Thyroid gland (tissue), 4 donors: ENCODE measurements at places on chromosomes 12 and 14. TPM values are rescaled to one million over a fixed set of nuclear protein-coding genes. Genes with fewer than 3 reads are reported as not detected.

SLC7A8 gene
- total RNA-seq = 44.2 TPM

DNA sequence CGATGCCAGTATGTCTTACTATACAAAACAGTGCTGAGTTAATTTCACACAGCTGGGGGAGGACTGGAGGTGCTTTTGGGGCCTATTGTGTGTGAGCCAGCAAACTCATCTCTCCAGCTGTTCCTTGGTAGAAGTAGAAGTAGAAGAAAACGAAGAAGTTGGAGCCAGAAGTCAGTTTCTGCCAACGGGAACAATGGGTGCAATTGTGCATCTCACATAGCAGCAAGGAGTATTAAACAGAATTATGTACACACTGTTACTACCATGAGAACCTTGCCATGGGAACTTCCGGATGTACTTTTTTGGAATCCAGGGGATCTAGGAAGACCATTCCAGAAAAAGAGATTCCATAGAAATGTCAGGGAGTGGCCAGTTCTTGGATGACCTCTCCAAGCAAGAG, 88.6 kb downstream of the VCPKMT start:
- no peak overlapping the region for H3K4me3 ChIP-seq
- no peaks in the 10 kb centered on the region for H3K36me3 ChIP-seq
- H3K27ac ChIP-seq = no peak overlapping the region
- no peaks in the 10 kb centered on the region for H3K4me1 ChIP-seq
- DNase-seq = no peak

DNA sequence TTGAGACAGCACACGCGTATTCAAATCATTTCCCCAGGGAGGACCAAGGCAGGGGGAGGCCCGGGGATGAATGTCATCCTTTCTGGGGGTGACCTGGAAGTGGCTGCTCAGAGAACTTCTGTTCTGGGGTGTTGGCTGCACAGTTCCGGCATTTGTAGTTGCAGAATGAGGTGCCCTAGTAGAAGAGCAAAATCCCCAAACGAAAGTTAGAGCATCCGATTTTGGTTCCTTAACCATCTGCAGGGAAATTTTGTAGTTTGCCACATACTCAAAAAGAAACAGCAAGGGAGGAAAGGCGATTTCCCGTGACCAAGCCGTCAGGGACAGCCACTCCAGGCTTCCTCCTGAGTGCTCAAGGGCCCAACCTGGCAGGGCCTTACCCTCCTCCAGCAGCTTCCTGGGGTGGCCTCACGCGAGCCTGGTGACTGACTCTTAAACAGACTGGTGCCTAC, 13.0 kb upstream of the TRAF3 start:
- no peaks in the 10 kb centered on the region for H3K27me3 ChIP-seq
- no peaks in the 10 kb centered on the region for H3K36me3 ChIP-seq
- DNase-seq = peak; percentile 86
- no peak overlapping the region for H3K4me3 ChIP-seq
- no peak overlapping the region for H3K27ac ChIP-seq

- no peak overlapping the region for H3K27ac ChIP-seq
- no peaks in the 10 kb centered on the region for H3K36me3 ChIP-seq
- H3K4me3 ChIP-seq = no peak overlapping the region
- no peaks in the 10 kb centered on the region for H3K27me3 ChIP-seq
- H3K4me1 ChIP-seq = no peaks in the 10 kb centered on the region
These were observed 166.7 kb downstream of the TMTC3 start for GRCh38 chr12:88308825-88309224.

PCED1B gene
- 1.5 TPM for total RNA-seq

WDHD1 gene
- 1.6 TPM for total RNA-seq

- no peaks in the 10 kb centered on the region for H3K36me3 ChIP-seq
- H3K27ac ChIP-seq = no peak overlapping the region
- H3K27me3 ChIP-seq = no peaks in the 10 kb centered on the region
- no peak for DNase-seq
- H3K4me1 ChIP-seq = no peaks in the 10 kb centered on the region
These were observed 960.9 kb upstream of the FBXO33 start for GRCh38 chr14:40393143-40393542.

- no peaks in the 10 kb centered on the region for H3K27me3 ChIP-seq
- no peaks in the 10 kb centered on the region for H3K36me3 ChIP-seq
- no peak for DNase-seq
- H3K4me3 ChIP-seq = no peak overlapping the region
- no peak overlapping the region for H3K27ac ChIP-seq
These were observed 644.4 kb upstream of the MDGA2 start for GRCh38 chr14:48319823-48320222.
